Stimulated activated CD4-positive, alpha-beta T cell treated with anti-CD3 and anti-CD28 coated beads, Interleukin-12 subunit alpha, Interleukin-12 subunit beta, amount 100 ng/mL, for 24 hours (primary cell): ENCODE measurements at places on chromosomes 2 and 18.

GRCh38 chr18:12862467-12862866 lies 21.6 kb downstream of the PTPN2 start:
- DNase-seq = no peak

- no peak for DNase-seq
Measured at GRCh38 chr18:9846162-9846925, 39.4 kb upstream of the TXNDC2 start.

DNA sequence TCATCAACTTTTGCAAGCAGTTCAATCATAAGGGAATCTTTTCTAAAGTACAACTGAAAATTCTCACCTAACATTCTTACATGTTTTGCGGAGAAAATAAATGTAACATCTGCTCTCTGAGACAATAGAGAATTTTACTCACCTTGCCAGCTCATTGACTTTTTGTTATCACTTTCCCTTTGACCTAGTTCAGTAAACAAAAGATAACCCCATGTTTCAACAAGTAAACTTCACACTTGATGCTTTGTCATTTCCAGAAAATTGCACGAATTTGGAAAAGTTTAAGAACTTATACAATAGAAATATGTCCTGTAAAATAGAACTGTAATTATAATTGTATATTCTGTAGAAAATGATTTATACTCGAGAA lies 1110.0 kb upstream of the ACVR2A start:
- no peak for DNase-seq

GRCh38 chr18:74892066-74892627 lies 294.5 kb downstream of the ZNF407 start:
- no peak for DNase-seq

DNA sequence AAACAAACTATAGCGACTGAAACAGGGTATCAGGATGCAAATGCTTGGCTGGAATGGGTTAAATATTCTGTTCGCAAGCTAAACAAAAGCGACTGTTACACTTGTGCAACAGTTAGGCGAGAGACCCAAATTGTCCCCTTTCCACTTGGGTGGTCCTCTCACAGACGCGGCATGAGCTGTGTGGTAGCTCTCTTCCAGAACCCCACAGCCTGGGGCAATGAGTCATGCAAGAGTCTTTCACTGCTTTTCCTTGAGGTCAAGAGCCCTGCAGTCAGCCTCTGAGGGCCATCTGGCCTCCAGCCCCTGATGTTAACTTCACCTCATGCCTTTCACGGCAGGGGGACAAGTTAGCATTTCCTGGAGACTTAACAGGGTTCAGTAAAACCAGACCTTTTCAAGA lies 25.7 kb downstream of the SULT1C4 start:
- no peak for DNase-seq

DNA sequence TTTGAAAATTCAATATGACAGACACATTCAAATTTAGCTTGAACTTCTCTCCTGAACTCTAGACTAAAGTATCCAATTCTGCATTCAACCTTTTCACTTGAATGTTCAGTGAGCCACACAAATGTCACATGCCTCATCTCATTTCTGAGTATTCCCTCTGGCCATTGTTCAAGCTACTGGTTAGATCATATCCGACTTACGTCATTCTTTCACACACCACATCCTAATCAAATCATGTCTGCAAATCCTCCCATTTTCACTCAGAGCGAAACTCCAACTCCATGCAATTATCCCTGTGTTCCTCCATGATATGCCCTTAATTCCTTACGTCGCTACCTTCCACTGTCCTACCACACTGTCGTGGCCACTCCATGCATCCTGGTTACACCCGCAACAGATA lies 425.1 kb downstream of the CBLN2 start:
- no peak for DNase-seq

DNA sequence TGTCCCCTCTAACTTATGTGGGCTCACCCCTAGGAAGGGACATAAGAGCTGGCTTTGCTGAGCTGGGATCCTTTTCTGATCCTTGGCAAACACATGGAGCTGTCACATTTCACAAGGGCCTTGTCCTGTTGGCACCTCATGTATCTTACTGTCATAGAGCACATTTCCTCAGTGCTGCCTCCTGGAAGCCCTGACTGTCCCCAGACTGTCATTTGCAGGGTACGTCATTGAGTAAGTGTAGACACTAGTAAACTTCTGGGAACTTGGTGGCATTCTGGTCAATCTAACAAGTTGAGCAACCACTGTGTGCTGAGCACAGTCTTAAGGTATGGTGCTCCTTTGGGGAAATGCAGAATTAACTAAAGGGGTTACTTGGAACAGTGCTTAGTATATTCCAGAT lies 94.5 kb upstream of the IL1R2 start:
- no peak for DNase-seq

DNA sequence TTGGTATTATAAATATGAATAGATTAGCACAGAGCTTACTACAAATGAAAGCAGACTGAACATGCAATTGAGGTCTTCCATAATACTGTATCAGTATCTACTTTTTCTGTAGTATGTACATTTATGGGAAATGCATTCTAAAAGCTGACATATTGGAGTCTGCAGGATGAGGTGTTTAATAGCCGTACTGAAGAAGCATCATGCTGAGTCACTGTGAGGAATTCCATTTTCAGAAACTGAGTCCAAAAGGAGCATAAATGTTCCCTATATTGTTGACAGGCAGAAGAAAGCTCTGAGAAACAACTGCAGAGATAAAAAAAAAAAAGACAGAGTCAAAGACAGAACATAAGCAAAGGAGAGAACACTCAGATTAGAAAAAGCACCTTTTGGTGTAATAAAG lies 366.7 kb upstream of the SPHKAP start:
- DNase-seq = no peak

GRCh38 chr2:224613543-224614286 lies 28.6 kb upstream of the CUL3 start:
- no peak for DNase-seq

- DNase-seq = no peak
Measured at GRCh38 chr2:136135921-136136906, 18.3 kb upstream of the CXCR4 start.

GRCh38 chr2:210445116-210445707 lies 31.3 kb downstream of the LANCL1 start:
- DNase-seq = no peak

- DNase-seq = no peak
Measured at GRCh38 chr2:118279005-118279404, 190.7 kb downstream of the INSIG2 start.

- DNase-seq = no peak
Measured at GRCh38 chr18:75249672-75250470, 39.3 kb downstream of the TSHZ1 start.

DNA sequence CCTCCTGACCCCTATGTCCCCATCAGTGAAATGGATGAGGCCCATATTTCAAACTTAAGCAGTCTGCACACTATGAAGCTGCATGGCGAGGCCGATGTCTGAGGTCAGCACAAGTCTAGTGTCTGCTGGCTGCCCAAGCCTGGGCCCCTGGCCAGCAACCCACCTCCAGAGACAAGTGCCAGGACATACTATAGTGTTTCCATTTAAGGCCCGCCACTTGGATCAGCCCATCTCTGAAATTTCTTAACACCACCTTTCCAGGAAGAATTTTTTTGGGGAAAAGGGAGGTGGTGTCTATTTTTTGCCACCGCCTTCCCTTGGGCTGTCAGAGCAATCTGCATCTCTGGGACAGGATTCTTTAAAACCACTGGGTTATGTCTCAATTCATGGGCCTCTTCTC lies 1.8 kb downstream of the ACVR1 start:
- DNase-seq = no peak

GRCh38 chr2:143398781-143399180 lies 269.6 kb downstream of the ARHGAP15 start:
- DNase-seq = no peak

GRCh38 chr2:107364361-107364950 lies 462.2 kb upstream of the RGPD4 start:
- DNase-seq = no peak

- no peak for DNase-seq
Measured at GRCh38 chr18:78169174-78169864, 810.3 kb upstream of the SALL3 start.
